Activated T-helper 1 cell treated with anti-CD3 and anti-CD28 coated beads, Interleukin-2, amount 50 U/mL, for 16 hours (primary cell): ENCODE measurements at places on chromosomes 2 and 18.

DNA sequence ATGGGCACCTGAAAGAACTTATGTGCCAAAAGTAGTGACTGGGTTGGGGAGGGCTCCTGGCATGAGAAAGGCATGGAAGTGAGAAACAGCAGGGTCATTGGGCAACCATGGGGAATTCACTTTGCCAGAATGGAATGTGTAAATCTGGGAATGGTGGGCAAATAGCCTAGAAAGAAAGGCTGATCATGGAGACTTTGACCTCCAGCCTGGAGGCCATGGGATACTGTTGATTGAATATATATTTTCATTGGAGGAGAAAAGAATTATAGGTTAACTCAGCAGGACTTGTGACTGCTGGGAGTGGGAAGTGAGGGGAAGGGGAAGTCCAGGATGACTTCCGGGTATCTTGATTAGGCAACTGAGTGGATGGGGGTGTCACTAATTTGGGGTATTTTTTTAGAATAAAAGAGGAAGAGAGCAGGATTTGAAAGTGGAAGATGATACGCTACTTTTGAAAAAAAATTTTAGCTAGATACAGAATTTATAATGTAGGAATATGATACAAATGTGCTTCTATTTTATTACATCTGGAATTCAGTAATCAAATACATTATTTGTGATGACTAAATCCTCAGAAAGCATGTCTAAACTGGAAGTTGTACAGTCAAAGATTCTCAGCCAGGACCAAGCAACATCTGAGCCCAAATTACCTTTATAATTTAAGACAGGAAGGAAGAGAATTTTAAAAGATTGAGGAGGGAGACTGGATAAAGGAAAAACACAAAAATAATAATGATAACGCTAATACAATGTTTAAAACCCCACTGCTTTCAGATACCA is 116.2 kb downstream of the GATA6 start:
- no peak for DNase-seq

DNA sequence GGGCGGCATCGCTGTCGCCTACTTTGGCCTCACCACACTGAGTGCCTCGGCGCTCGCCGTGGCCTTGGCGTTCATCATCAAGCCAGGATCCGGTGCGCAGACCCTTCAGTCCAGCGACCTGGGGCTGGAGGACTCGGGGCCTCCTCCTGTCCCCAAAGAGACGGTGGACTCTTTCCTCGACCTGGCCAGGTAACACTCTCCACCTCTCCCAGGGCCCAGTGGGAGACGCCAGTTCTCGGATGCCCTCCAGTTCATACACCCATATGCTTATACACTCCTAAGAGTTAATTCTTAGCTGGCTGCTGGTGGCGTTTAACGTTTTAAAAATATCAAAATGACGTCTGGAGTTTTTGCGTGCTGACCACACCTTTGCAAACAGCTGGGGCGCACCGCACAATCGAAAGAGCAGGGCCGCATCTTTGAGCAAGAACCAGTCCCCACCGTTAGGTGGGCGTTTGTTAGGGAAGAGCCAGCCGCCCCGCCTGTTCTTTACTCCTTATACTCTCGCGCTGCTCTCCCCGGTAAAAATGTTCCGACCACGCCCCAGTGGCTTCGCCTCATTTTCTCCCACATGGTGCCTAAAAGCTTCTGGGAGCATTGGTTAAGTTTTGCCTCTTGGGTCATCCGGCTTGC is 899 bp downstream of the SLC1A4 start:
- DNase-seq, result no peak

- no peak for DNase-seq
Observed at GRCh38 chr2:188902901-188903491, 71.2 kb upstream of the COL3A1 start.

DNA sequence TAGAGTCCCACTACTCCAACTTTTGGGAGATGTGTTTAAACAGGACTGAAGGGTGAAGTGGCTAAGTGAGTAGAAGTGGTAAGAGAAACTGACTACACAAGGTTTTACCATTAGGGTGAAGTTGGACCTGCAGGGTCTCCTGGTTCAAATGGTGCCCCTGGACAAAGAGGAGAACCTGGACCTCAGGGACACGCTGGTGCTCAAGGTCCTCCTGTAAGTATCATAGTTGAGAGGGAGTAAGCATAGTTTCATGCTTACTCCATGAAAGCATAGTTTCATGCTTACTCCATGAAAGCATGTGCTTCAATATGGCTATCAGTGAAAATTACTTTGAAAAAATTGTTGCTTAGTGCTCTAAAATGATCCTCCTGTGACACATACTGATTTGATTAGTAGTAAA is 19.1 kb downstream of the COL3A1 start:
- DNase-seq, result no peak

- no peak for DNase-seq
Observed at GRCh38 chr2:124112966-124113365, 87.9 kb downstream of the CNTNAP5 start.

DNA sequence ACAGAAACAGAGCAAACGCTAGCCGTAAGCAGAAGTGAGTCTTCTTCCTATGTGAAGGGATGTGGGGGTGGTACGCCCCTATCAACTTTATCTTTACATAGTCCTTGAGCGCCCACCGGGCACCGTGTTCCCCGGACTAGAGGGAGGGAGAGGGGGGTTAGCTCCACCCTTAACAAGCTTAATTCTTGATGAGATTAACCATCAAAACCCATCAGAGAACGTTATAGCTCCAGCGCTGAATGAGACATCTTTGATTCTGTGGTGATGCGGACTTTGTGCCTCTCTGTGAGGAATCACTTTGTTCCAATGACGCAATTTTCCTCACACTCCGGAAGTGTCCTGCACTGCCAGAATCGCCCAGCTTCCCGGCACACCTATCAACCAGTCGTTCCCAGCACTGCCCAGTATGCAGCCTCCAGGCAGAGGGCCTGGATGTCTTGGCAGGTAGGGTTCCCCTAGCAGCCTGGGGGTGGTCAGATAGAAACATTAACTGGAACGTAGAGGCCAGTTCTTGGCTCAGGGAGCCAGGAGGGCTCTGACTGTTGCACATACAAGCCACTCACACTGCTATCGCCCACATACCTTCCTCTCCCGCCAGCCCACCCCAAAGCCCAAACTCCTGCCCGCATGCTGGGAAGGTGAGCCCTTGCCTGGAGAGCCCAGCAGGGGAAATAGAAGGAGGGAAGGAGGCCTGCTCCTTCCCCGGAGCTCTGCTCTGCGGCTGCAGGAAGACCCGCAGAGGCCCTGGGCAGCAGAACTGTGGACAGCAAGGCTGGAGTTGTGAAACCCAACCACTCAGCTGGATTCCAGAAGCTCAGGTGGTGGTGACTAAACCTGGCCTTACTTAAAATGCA is 1.9 kb upstream of the ODC1 start:
- no peak for DNase-seq

GRCh38 chr2:21382701-21383520 is 259.1 kb downstream of the TDRD15 start:
- DNase-seq, result no peak

- no peak for DNase-seq
Observed at GRCh38 chr2:194327196-194327888, 1329.7 kb upstream of the SLC39A10 start.

DNA sequence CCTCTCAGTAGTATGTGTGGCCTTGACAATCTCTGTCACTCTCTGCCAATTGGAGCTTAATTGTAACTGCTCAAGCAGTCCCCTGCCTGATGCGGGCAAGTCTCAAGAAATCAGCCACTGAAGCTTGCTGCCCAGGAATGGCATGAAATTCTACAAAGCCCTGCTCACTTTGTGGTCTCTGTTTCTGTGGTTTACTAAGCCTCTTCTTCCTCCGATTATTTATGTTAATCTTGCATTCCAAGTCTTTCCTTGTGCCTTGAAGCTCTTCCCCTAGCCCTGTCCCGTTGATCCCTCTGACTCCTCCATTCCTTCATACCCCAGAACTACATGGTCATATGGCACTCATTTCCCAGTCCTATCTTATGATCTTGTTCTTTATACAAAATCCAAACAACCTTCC is 489.3 kb upstream of the CHST9 start:
- DNase-seq, result no peak

DNA sequence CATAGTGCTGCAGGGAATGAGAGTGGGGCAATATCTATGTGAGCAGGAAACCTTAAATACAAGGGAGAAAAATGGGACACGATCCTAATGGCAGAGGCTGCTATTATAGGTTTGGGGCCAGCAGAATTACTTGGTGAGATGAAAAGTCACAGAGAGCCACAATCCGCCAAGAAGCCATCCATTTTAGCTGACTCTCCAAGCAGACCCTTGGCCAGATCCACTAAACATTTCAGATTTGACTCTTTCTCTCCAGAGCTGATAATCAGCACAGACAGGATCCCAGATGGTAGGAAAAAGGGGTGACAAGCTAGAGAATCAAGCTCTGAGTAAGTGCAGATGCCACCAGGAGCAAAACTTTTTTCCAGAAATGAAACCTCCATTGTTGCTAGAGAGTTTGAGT is 61.5 kb downstream of the MAPK4 start:
- DNase-seq, result no peak

DNA sequence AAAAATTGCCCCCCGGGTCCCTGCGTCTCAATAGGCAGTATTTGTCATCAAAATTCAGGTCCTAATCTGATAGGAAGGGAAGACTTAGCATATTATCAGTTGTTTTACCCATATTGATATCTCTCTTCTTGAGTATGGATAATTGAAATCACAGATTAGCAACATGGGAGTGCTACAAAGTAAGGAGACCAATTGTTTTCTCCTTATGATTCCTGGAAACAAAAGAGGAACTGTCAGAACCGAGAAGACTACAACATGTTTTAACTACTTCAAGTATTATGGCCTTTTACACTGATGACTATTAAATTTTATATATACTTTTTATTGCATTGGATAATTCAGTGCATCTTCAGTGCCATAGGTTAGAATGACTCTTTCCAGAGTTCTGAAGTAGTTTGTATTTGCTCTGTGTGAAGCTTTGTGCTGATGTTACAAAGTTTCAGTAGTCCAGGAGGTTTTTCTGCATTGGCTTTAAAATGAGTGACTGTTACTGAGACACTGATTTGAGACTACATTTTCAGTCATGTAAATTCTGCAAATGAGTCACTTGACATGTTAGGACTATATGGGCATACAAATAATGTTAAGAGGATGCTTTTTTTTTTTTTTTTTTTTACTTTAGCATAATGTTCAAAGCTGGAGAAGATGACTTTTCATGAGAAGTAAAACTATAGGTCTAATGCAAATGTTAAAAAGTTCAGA is 19.7 kb upstream of the TLK1 start:
- DNase-seq, result no peak

GRCh38 chr2:150911766-150912280 is 349.8 kb downstream of the RBM43 start:
- DNase-seq, result no peak

- no peak for DNase-seq
Observed at GRCh38 chr2:120702061-120702460, 33.6 kb upstream of the GLI2 start.

GRCh38 chr2:239271882-239272281 is 128.9 kb downstream of the HDAC4 start:
- DNase-seq, result no peak

- no peak for DNase-seq
Observed at GRCh38 chr2:205629091-205629776, 53.1 kb upstream of the NRP2 start.

DNA sequence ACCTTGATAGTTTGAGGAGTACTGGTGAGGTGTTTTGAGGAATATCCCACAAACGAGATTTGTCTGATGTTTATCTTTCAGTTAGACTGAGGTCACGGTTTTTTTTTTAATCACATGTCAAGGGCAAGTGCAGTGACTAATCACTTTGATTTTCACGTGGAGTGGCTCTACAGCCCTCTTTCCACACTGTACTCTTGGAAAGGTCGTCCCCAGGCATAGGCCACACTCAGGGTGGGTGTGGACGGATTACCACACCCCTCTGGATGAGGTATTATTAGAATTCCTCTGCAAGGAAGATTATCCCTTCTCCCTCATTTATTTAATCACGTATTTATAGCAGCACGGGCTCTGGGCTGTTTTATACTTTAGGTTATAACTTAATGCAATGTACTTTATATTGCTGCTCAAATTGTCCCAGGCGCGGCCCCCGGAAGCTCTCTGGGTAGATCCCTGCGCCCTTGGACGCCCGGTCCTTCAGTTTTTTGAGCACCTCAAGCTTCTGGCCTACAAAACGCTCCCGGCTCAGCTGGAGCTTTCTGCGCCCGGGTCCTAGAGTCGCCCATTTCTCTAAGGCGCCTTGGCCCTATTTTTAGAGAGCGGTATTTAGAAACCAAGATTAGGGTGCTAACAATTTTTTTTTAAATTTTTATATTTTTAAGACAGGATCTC is 515 bp upstream of the PLEKHB2 start:
- DNase-seq, result peak; percentile 26

- no peak for DNase-seq
Observed at GRCh38 chr18:42261731-42262130, 306.7 kb downstream of the PIK3C3 start.

GRCh38 chr18:64240316-64240715 is 91.4 kb upstream of the LINC00305 start:
- DNase-seq, result no peak

DNA sequence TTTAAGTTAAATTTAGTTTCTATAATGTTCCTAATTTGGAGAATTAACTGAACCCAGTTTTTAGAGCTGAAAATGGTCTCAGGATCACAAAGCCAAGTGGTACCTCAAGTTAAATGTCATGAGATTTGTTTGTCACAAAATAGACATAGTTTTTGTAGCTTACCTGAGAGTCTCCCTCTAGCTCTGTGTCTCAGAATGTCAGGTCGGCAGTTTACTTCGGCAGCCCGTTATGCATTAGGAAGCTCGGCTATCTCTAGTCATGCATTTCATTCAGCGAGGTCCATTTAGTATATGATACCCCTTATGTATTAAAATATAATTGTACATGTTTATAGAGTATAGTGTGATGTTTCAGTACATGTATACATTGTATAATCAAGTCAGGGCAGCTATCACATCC is 155.6 kb downstream of the EML6 start:
- DNase-seq, result no peak

- DNase-seq, result no peak
Observed at GRCh38 chr2:137348301-137348700, 583.0 kb downstream of the THSD7B start.

- no peak for DNase-seq
Observed at GRCh38 chr18:49745045-49746014, 68.0 kb downstream of the ACAA2 start.

DNA sequence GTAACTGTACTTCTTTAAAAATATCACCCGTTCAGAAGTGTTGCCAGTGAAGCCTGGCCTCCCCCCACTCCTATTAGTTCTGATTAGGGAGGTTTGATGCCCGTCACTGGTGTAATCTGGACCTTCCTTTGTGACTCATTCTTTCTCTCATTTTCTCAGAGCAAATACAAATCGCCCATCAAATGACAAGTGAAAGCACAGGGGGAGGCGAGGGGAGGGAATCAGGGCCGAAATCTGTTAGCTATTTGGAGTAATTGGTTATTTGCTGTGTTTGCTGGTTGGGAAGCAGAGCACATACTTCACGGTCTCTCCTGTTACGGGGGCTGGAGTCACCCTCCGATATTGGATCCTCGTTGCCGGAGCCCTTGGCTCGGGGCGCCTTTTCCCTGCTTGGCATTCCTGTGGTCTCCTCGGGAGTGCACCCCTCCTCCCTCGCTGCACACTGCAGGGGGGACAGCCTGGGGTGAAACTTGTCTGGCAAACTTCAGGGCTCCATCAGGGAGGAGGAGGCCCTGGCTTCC is 178.1 kb downstream of the DYSF start:
- DNase-seq, result no peak

GRCh38 chr2:28163028-28163427 is 229.6 kb upstream of the FOSL2 start:
- no peak for DNase-seq
